ENCODE measurements at places on chromosomes 16 and 17.

- DNase-seq, result no peak
Observed at GRCh38 chr17:79832218-79833109, 6.8 kb downstream of the CBX4 start.

GRCh38 chr17:19537111-19537510 is 3.5 kb downstream of the SLC47A1 start:
- DNase-seq, result no peak

GRCh38 chr17:78763561-78763960 is 18.5 kb downstream of the CYTH1 start:
- DNase-seq, result no peak

DNA sequence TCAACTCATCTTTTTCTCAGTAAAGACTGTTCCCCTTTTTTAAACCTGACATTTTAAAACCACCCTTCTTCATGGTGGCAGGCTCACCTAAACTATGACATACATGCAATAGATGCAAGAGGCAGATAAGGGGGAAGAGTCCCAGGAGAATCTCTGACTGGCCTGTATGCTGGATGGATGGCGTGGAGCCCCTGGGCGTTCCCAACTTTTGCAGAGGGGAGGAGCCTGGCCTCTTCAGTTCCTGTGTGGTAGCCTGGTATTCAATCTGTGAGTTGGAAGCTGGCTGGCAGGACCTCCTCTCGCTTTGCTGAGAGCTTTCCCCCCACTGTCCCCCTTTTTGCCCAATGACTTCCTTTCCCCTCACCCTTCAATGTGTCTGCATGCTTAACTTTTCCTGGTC is 217.6 kb upstream of the CA10 start:
- no peak for DNase-seq

- no peak for DNase-seq
Observed at GRCh38 chr16:30557707-30557956, 542 bp downstream of the ZNF764 start.

DNA sequence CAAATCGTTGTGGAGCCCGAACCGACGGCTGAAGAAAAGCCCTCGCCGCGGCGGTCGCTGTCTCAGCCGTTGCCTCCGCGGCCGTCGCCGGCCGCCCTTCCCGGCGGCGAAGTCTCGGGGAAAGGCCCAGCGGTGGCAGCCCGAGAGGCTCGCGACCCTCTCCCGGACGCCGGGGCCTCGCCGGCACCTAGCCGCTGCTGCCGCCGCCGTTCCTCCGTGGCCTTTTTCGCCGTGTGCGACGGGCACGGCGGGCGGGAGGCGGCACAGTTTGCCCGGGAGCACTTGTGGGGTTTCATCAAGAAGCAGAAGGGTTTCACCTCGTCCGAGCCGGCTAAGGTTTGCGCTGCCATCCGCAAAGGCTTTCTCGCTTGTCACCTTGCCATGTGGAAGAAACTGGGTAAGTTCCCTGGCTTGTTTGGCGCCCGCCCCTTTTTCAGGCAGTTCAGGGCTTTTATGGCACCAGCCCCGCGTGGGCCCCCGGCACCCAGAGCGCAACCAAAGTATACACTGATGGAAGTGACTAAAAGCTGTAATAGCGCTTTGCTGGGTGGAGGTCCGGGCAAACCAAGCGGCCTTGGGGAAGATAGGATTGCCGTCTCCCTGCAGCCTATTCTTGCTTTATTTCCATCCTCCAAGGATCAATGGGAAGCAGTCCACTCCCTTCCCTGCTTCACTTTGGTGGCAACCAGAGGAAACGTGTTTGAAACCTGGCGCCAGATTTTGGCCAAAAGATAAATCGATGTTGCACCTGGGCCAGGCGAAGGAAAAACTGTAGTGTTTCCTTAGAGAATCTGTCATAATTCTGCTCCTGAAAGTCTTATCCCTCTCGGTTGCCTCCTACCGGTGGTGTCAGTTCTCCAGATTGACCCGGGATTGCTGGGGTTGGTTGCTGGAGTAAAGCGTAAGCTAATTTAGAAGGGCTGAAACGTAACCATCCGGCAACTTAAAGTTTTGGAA is 775 bp downstream of the PPM1D start:
- DNase-seq, result no peak

DNA sequence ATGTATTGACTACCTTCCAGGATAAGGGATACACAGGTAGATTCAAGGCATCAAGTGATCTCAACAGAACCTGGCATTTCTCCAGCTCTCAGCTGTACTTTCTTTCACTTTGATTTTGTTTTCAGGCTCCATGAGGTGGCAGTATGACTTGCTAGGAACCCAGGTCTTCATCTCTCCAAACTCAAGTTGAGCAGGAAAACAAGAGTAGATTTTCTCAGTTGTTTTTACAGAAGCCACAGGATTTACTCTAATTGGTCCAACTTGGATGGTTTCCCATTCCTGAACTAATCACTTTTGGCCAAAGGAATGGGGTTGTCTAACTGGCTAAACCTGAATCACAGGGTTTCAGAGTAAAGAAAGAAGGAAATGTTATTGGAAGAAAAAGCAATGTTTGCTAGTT is 146.6 kb downstream of the TRIM37 start:
- no peak for DNase-seq

- no peak for DNase-seq
Observed at GRCh38 chr17:5707482-5707881, 123.2 kb upstream of the NLRP1 start.

DNA sequence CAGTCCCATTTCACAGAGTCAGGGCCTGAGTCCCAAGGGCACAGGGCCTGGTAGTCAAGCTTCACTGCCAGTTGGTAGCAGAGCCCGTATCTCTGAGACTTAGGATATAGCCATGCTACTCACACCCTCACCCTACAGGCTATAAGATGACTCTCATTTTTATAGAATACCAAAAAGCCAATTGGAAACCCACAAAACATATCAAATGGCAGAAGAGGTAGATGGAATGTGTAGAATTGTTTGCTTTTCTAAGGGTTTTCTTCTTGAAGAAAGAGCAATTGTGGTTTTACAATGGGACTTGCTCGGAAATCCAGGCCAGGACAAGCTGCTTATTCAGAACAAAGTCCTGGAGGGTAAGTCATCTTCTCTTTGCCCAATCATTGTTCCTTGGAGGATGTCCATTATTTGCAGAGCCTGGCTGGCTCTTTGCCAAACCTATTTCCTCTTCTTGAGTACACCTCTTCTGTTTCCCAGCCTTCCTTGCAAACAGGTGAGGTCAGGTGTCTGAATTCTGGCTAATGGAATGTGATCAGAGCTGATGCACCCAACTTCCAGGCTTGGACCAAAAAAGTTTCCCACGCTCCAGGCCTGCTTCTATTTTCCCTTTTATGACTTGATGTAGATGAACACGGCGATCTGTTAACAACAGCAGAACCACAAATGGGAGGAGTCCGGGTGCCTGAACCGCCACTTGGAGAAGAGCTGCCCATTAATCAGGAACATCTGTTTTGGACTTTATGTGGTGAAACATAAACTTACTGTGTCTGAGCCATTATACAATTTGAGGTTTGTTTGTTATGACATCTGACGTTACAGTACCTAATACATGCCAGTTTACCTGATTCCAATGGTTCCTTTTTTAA is 16.9 kb upstream of the CCL22 start:
- no peak for DNase-seq

GRCh38 chr16:88630941-88631340 is 7.4 kb upstream of the IL17C start:
- DNase-seq, result no peak

DNA sequence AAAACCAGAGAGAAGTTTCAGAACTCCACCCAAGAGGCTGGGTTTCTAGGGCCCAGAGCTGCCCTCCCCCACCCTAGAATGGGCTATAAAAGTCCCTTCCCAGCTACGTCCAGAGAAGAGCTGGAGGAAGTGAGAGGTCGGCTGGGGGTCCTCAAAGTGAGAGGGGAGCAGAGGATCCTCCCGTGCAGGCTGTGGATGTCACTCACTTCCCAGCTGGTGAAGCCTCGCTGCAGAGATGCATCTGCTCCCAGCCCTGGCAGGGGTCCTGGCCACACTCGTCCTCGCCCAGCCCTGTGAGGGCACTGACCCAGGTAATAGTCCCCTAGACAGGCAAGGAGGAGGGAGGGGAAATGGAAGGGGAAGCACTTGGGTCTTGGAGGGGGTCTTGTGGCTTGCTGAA is at the start of gene EPX:
TSS of gene EPX (plus strand) at position 115 of the 400 bp plus-strand sequence. CDS start at position 236, 121 bp downstream.
- DNase-seq, result no peak

DNA sequence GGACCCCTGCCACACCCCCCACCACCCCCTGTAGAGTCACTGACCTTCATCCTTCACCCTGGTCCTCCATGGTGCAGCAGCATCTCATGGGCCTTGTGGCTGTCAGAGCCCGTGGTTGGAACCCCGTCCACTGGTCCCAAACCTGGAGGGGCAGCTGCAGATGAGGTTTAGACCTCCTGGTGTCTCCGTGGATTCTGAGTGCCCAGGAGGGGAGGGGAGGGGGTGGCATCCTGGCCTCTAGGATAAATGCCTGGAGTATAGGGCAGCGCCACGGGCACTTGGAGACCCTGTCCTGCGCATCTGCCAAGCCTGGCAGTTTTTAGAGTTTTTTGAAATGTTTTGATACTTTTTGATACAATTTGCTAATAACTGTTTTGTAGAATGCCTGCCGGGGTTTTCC is 17.5 kb downstream of the KLHL36 start:
- DNase-seq, result no peak

GRCh38 chr16:51166091-51166490 is 15.0 kb upstream of the SALL1 start:
- no peak for DNase-seq

GRCh38 chr17:44273607-44274006 is 5.7 kb upstream of the SLC4A1 start:
- no peak for DNase-seq

GRCh38 chr17:21034340-21035235 is 8.2 kb downstream of the USP22 start:
- no peak for DNase-seq

GRCh38 chr17:29495011-29495410 is 71.8 kb downstream of the ABHD15 start:
- no peak for DNase-seq

GRCh38 chr16:87585442-87586200 is 16.7 kb upstream of the JPH3 start:
- no peak for DNase-seq

DNA sequence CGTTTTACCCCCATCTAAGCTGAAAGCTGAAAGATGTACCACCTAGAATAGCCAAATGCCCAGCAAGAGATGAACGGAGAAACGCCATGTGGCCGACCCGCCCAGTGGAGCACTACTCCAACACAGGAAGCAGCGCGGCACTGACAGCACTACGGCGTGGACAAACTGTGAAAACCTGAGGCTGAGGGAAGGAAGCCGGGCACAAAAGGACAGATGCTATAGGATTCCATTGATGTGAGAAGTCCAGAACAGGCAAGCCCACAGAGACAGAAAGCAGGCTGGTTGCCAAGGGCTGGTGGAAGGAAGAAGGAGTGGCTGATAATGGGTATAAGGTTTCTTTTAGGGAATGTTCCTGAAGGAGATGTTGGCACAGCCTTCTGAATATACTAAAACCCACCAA is 29.4 kb upstream of the SLC38A8 start:
- no peak for DNase-seq

DNA sequence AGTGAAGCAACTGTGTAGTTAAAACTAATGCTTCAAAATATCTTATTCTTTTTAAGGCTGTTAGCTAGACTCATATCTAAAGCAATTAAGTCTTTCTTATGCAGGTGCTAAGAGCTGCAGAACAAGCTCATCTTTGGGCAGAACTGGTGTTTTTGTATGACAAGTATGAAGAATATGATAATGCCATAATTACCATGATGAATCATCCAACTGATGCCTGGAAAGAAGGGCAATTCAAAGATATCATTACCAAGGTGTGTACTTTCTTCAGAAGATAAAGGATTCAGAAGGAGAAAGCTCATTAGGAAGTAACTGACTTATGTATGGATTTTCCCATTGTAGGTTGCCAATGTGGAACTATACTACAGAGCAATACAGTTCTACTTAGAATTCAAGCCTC is 23.9 kb downstream of the PTRH2 start:
- no peak for DNase-seq

DNA sequence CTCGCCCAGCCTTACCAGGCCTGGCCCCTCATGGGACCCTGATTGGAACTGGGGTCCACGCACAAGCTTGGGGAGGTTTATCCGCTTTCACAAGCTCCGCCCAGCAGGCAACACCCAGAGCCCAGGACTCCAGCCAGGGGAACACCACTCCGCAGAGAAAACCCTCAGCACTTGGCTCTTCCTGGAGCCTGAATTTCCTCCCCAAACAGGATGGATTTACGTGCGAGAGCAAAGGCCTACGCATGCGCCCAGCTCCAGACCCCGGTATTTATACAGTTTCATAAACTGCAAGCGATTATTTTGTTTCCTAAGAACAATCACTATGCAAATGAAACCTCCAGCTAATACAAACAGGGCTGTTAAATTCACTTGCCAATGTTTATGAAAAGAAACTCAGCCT is 22.8 kb downstream of the ZNF423 start:
- DNase-seq, result no peak

- no peak for DNase-seq
Observed at GRCh38 chr17:57612202-57613071, 132.7 kb downstream of the CCDC182 start.

GRCh38 chr16:14475370-14476139 is 154.5 kb downstream of the PARN start:
- DNase-seq, result no peak

DNA sequence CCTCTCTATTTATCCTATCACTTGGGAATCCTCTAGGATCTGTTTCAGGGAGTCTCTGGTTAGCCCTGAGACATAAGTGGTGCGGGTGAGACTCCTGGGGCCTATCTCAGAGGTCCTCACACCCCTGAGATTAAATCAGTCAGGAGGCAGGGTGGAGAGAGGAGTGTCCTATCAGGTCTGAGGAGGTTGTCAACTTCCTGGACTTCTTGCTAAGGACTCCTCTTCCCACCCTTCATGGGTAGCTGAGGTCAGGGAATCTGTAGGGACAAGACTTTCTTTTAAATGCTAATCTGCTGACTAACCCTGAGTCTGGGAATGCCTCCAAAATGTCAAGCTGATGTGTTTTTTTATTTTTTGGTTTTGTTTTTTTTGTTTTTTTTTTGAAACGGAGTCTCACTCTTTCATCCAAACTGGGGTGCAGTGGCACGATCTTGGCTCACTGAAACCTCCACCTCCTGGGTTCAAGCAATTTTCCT is 6.6 kb upstream of the ARMC5 start:
- DNase-seq, result no peak

DNA sequence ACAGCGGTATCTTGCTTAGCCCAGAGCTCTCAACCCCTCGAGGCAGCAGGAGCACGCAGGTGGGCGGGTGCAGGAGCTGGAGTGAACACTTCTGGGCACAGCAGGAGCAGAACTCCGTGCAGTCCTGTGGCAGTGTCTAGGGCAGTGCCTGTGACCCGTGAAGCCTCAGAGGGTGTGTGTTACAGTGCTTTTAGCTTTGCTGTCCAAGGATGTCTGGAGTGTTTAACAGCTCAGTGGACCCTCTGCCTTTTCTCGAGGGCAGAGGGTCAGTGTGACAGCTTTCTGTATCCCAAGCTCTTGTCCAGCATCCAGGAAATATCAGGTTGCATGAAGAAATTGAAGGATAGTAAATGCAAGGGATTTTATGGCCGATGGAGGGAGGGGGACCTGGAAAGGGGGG is 16.4 kb upstream of the SSTR5 start:
- no peak for DNase-seq

- DNase-seq, result no peak
Observed at GRCh38 chr17:54992797-54993639, 24.5 kb downstream of the STXBP4 start.

- no peak for DNase-seq
Observed at GRCh38 chr17:13940858-13941665, 128.2 kb upstream of the COX10 start.

Measured in GM19239 (cell line).